Panc1 (cell line): ENCODE measurements at places on chromosomes 7 and 10. TPM values are rescaled to one million over a fixed set of nuclear protein-coding genes. Genes with fewer than 3 reads are reported as not detected.

Gene PLXDC2
- 0.21 TPM for total RNA-seq

Gene OR6B1
- not detected for total RNA-seq

Gene CTAGE6
- total RNA-seq: not detected

Gene ZNF425
- 3.0 TPM for total RNA-seq

GRCh38 chr7:141737118-141737835, 881 bp upstream of the SSBP1 start:
- peaks cover 35% of the 10 kb centered on the region for H3K36me3 ChIP-seq
- peaks cover 12% of the 10 kb centered on the region; the same call in 1 of the 2 replicates for H3K4me1 ChIP-seq
- no peak for DNase-seq

DNA sequence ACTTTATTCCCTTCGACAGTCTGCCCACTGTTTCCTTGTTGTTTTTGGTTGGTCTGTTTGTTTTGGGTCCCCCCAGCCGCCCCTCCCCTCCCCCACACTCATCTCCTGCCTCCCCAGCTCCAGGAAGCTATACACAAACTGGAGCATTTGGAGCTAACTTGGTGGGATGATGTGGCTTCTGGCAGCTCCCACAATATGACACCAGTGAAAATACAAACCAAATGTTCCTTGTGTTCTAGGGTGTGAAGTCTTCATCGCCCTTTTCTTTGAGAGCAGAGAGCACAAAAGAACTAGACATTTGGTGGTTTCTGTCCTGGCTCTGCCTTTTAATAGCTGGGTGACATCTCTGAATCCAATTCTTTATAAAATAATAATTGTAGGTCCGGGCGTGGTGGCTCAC, 33.8 kb downstream of the CREB5 start:
- H3K4me3 ChIP-seq: no peak overlapping the region
- DNase-seq: no peak
- H3K27me3 ChIP-seq: peaks cover 27% of the 10 kb centered on the region
- no peaks in the 10 kb centered on the region for H3K4me1 ChIP-seq
- no peaks in the 10 kb centered on the region for H3K36me3 ChIP-seq
- H3K27ac ChIP-seq: no peak overlapping the region

- DNase-seq: no peak
- H3K36me3 ChIP-seq: no peaks in the 10 kb centered on the region
- no peak within 1 kb of the TSS for H3K27ac ChIP-seq
- peaks cover 5% of the 10 kb centered on the region; the same call in 1 of the 2 replicates for H3K4me1 ChIP-seq
Measured at GRCh38 chr10:132186488-132187429, at the start of gene DPYSL4. Gene DPYSL4, plus strand, starts transcription at chr10:132186948. Its CDS starts 116 bp downstream, at chr10:132187064.

- no peaks in the 10 kb centered on the region for H3K27me3 ChIP-seq
- no peaks in the 10 kb centered on the region; the same call in 1 of the 2 replicates for H3K4me1 ChIP-seq
- no peak for DNase-seq
- no peak overlapping the region for H3K4me3 ChIP-seq
- H3K36me3 ChIP-seq: no peaks in the 10 kb centered on the region
Measured at GRCh38 chr10:124145109-124145870, 51.9 kb upstream of the CHST15 start.

DNA sequence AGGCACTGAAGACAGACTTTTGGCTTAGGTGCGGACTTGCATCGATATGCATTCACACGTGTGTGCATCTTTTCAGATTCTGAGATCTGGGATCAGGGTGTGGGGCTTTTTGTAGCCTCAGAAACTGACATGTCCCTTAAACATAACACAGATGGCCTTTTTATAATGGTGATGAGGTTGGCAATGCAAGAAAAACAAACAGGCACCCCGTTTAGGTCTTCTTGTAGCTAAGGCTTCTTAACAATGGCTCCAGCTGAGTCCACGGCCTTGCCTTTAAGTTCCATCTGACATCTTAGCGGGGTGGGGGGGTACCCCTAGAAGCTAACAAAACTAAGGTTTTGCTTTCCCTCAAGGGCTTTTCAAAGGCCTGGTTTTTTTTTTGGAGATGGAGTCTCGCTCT, 146.3 kb downstream of the PRPF18 start:
- H3K36me3 ChIP-seq: no peaks in the 10 kb centered on the region
- H3K4me3 ChIP-seq: no peak overlapping the region
- no peak for DNase-seq
- no peak overlapping the region for H3K27ac ChIP-seq

- no peak overlapping the region for H3K27ac ChIP-seq
- no peaks in the 10 kb centered on the region for H3K27me3 ChIP-seq
- no peak overlapping the region for H3K4me3 ChIP-seq
- no peaks in the 10 kb centered on the region; the same call in 1 of the 2 replicates for H3K36me3 ChIP-seq
Measured at GRCh38 chr10:5711642-5712041, 27.0 kb downstream of the TASOR2 start.

DNA sequence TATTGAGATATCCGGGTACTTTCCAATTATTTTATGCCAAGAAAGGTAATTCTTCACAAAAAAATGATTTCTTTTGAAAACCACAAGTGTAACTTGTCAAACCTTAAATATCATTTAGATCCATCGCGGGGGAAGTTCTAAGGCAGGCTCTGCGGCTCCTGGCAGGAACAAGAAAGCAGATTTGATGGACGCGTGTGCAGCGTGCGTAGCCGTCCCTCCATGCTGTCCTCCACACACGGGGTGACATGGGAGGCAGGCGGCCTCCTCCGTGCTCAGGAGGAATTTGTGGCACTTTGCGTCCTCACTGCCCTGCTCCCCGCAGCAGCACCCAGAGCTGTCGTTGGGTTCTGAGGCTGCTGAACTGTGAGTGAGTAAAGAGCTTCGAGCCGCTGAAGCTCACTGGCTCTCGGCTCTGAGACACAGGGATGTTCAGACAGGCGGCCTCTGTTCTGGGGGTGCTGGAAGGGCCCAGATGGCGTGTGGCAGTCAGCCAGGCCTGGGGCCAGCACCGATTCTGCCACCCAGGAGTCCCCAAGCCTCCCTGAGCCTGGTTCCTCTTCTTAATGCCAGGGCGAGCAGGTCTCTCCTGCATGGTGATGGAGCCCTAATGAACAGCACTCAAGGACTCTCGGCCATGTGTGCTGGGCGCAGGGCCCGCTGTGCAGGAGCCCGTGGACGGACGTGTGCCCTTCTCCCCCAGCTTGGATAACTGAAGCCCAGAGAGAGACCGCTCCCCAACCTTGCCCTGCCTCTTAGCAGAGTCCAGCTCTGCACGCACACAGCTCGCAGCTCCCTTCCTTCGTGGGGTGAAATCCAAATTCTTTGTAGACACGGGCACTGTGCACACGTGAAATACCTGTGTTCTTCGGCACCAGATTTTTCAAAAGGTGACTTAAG, 185.4 kb upstream of the SHH start:
- no peaks in the 10 kb centered on the region for H3K36me3 ChIP-seq
- no peak overlapping the region for H3K27ac ChIP-seq
- no peak overlapping the region for H3K4me3 ChIP-seq

DNA sequence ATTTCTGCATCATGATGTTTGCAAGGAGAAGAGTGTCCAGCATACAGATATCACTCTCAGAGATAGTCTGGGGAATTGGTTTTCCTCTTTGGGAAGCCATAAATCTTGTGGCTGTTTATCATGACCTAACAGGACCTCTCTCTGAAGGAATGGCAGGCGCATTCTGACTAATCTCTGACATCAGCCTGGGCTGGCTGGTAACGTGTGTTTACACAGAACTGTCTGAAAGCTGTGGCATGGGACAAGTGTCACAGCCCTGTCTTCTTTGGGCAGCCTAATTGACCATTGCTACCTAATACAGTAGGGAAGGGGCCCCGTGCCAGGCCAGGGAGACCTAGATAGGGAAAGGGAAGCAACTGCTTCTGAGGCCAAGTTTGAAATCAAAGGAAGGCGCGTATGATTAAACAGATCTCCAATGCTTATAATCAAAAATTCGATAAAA, 73.9 kb upstream of the CABCOCO1 start:
- no peaks in the 10 kb centered on the region for H3K27me3 ChIP-seq
- H3K4me1 ChIP-seq: no peaks in the 10 kb centered on the region

- H3K4me3 ChIP-seq: no peak overlapping the region
- H3K36me3 ChIP-seq: no peaks in the 10 kb centered on the region
- no peaks in the 10 kb centered on the region for H3K27me3 ChIP-seq
- H3K4me1 ChIP-seq: no peaks in the 10 kb centered on the region
- H3K27ac ChIP-seq: no peak overlapping the region
Measured at GRCh38 chr10:14673189-14673861, 101.4 kb downstream of the FAM107B start.

DNA sequence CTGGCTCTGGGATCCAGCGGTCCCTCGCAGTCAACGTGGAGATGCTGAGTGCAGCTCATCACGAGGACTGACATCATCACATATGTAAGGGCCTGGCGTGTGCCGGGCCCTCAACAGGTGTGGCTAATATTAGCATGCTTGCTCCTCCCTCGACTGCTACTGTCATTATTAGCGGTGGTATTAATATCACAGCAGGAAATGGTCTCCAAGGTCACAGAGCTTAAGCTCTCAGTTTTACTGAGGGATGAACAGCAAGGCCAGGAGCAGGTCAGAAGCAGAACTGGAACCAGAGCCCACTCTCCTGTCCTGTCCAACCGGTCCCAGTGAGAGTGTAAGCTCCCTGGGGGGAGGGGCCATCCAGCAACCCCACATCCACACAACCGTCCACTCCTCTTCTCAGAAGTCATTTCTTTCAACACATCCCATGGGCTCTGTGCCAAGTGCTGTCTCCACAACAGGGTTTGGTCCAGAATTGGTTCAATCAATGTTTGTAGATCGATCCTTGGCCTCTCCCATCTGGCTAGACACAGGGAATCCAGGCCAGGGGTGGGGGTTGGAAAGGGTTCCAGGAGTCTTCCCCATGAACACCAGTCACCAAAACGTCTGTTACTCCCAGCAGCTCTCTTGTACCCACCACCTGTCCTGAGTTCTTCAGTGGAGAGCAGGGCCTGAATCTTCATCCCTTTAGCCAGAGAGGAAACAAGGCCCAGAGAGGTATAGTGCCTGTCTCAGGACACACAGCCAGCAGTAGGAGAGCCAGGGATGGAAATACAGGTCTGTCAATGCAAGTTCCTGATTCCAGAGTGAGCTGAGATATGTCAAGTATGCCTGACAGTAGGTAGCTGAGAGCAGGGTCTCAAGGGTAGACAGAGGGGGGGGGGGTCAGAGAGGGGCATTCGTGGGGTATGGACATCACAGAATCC, 45.3 kb upstream of the ZMIZ1 start:
- no peak for DNase-seq
- H3K4me1 ChIP-seq: no peaks in the 10 kb centered on the region
- H3K27me3 ChIP-seq: no peaks in the 10 kb centered on the region
- H3K27ac ChIP-seq: no peak overlapping the region
- H3K36me3 ChIP-seq: no peaks in the 10 kb centered on the region

DNA sequence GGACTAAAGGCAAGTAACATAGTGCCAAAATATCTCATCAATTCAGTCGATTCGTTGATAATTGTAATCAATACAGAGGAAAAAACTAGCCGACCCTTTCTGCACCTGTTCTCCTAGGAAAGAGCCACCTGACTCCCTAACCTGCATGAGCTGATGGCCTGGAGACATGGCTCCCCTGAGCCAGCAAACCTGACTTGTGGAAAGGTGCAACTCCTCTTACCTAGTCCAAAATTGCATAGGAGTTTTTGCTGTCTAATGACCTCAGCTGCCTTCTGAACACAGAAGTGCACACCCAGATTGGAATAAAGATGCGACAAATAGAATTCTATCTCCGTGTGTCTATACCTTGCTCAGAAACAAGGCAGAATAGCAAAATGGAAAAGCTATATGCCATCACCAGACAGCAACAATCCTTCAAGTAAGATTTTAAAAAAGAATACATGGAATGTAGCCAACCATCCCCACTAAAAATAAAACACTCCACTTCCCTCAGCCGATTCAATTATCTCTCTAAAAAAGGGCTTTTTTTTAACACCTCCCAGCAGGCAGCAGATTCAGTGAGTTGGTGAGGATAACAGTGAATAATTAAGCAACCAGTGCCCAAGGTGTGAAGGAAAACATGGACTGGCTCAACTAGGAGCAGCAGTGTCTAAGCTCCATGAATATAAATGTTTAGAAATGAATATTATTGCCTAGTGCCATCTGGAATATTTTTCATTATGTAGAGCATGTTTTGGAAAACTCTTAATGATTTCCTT, 26.6 kb upstream of the LMTK2 start:
- no peaks in the 10 kb centered on the region for H3K4me1 ChIP-seq
- no peaks in the 10 kb centered on the region for H3K36me3 ChIP-seq
- H3K27me3 ChIP-seq: no peaks in the 10 kb centered on the region
- H3K4me3 ChIP-seq: no peak overlapping the region
- no peak for DNase-seq

DNA sequence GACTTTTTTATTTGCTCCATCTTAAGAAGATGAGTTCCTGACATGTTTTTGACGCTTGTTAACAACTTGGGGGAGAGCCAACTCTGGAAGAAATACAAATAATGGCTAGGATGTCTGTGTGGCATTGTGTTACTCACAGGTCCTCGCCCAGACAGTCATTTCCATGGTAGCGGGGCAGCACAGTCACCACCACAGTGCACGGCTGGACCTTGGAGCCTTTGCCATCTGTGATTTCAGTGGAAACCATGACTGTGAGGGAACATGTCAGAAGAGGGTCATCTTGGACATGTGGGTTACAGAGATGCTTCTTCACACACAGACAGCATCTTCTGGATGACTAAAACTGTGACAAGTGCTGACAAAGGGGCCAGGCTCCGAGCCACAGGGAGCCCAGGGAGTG, 74.5 kb downstream of the PKD1L1 start:
- H3K27me3 ChIP-seq: no peaks in the 10 kb centered on the region; the same call in 1 of the 2 replicates
- no peak overlapping the region for H3K27ac ChIP-seq
- H3K4me1 ChIP-seq: 0 out of 2 replicates have a peak, but pooled peaks cover 3% of the 10 kb centered on the region
- no peak overlapping the region for H3K4me3 ChIP-seq

- DNase-seq: no peak
- H3K27ac ChIP-seq: no peak overlapping the region
- H3K27me3 ChIP-seq: no peaks in the 10 kb centered on the region
- H3K4me1 ChIP-seq: no peaks in the 10 kb centered on the region
- H3K36me3 ChIP-seq: no peaks in the 10 kb centered on the region
- H3K4me3 ChIP-seq: no peak overlapping the region
Measured at GRCh38 chr7:133783276-133783675, 343.9 kb upstream of the LRGUK start.

- H3K27ac ChIP-seq: peak overlapping the region; percentile 55
- H3K27me3 ChIP-seq: no peaks in the 10 kb centered on the region
- no peak for DNase-seq
- H3K4me3 ChIP-seq: no peak overlapping the region
- no peaks in the 10 kb centered on the region for H3K36me3 ChIP-seq
Measured at GRCh38 chr7:130998993-130999602, 265.1 kb upstream of the KLF14 start.
